Stimulated activated CD4-positive, alpha-beta T cell treated with anti-CD3 and anti-CD28 coated beads, Interleukin-15, amount 100 ng/mL, for 24 hours (primary cell): ENCODE measurements at places on chromosomes 11 and 22.

DNA sequence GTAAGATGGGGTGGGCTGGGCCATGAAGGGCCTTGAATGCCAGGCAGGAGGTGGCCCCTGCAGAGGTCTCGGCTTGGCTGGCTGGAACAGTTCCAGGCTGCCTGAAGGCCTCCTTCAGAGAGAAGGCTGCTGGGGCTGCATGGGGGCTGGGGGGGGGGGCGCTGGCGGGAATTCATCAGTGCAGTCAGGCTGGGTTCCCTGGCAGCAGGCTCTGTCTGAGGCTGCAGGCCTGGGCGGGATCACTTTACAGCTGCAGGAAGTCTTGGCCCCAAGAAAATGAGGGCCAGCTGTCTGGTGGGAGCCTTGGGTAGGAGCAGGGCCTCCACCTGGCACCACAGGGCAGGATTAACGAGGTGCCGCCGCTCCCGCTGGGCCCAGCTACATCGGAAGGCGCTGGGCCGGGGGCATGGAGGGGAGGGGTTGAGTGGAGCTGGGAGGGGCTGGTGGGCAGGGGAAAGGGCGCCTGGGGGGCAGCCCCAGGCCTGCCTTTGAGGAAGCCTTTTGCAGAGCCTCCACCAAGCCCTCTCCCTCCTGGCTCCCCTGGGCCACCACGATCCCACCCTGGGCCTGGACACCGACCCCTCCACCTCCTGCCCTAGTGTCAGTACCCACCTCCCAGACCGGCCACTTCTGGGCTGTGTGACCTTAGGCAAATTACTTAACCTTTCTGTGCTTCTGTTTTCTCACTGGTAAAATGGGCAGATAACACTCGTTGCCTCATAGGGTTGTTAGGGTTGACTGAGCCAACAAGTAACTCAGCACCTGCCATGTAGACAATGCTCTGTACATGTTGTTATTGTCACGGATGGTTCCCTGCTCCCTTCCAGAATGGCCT is 31.0 kb upstream of the HMOX1 start:
- DNase-seq: no peak

DNA sequence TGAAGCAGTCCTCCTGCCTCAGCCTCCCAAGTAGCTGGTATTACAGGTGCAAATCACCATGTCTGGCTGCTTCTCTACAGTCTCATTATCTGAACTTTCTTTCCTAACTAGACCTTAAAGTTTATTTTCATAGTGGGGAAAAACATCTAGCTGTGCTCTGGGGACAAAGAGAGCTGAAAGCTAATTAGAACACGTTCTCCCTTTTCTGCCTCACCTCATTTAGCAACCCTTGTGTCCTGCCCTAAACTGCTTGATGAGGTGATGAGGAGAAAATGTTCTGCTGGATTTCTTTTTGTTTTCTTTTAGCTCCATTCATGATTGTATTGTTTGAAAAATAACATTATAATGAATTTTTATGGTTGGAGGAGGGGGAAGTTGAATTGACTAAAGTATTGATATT is 84.7 kb downstream of the YAP1 start:
- no peak for DNase-seq

GRCh38 chr22:39327995-39328754 is 8.8 kb upstream of the RPL3 start:
- no peak for DNase-seq

- no peak for DNase-seq
Measured at GRCh38 chr11:131324921-131325570, 45.4 kb upstream of the NTM start.

DNA sequence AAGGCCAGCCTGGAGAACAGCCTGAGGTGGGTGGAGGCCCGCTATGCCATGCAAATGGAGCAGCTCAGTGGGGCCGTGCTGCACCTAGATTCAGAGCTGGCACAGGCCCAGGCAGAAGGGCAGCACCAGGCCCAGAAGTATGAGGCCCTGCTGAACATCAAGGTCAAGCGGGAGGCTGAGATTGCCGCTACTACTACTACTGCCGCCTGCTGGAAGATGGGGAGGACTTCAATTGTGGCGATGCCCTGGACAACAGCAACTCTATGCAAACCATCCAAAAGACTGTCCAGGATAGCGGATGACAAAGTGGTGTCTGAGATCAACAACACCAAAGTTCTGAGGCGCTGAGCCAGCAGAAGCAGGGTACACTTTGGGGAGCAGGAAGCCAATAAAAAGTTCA is 3.1 kb upstream of the TMEM218 start:
- no peak for DNase-seq

DNA sequence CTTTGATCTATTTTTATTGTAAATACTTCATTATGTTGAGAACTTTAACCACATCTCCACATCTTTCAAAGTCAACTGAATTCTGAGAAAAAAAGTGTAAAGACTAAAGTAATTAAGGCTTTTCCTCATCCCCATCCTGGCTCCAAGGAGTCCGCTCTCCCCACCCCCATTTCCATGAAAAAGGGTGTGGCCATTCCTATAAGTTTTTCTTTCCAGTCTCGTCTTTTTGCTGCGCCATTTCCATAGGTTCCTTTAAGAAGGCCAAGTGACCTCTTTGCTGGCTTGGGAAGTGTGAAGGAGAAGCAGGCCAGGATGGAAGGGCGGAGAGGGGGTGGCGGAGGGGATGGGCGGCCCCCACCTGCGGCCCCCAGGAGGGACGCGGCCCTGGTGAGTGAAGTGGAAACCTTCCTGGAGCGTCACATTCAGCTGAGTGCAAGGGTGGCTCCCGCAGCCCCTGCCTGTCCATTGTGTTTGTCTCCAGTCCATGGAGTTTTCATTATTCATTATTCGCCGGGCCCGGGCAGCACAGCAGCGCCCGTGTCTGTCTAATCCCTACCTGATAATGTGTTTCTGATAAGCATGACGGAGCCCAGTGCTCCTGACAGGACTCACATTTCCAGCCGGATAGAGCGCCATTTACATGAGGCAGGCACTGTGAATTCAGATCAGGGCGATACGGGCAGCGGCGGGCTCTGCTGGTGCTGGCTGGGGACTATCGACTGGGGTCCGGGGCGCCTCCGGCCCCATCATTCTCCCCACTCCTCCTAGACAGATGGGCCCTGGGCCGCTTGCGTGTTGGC is 739.8 kb downstream of the OPCML start:
- no peak for DNase-seq

DNA sequence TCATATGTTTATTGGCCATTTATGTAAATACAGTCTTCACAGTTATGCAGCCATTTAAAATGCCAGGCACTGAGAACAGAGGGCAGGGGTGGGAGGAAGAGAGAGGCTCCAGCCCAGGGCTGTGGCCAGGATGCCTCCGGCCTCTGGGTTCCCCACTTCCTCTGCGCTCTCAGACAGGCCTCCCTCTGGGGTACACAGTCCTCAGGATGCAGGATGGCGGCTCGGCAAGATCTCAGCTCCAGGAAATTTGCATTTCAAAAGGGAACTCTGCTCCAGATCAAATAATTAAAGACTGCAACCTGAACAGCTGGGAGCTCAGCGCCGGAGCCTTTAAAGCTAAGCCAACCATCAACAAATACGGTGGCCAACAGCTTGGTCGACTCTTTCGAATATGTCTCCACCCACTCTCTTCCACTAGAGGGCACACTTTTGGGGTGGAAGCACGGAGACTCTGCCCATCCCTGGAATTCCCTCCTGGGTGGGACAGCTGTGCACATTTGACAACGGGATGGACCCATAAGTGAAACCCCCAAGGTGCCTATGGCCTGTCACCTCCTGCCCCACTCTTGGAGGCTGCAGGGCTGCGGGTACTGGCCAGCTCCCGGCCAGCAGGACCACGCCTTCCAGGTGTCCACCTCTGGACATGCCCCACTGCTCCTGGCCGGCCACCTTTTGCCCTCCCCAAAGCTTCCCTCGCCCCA is 1044.7 kb downstream of the BRD1 start:
- no peak for DNase-seq
